MG63 (cell line): ENCODE measurements at places on chromosomes 11 and 22.

- no peak for DNase-seq
Observed at GRCh38 chr11:126739499-126740145, 260.9 kb downstream of the KIRREL3 start.

GRCh38 chr11:74057249-74058151, 48.6 kb upstream of the UCP3 start:
- no peak for DNase-seq

- peak; percentile 75 for DNase-seq
Observed at GRCh38 chr22:46297151-46297812, 612 bp downstream of the GTSE1 start.

GRCh38 chr11:68958211-68958610, 22.6 kb downstream of the MRGPRD start:
- no peak for DNase-seq

DNA sequence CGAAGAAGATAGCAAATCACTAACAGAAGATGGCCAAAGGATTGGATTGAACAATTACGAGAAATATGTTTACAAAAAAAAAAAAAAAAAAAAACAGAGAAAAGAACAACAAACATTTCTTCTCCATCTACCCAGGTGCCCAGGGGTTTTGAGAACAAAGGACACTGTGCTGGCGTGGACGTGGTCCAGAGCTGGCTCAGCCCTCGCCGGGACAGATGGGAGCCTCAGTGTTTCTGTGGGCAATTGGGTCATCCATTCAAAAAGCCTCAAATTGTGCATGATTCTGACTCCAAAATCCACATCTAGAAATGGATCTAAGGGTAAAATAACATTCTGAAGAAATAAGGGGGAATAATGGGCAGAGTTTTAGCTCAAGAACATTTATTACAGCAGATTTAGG, 63.1 kb downstream of the DHCR7 start:
- DNase-seq = no peak

DNA sequence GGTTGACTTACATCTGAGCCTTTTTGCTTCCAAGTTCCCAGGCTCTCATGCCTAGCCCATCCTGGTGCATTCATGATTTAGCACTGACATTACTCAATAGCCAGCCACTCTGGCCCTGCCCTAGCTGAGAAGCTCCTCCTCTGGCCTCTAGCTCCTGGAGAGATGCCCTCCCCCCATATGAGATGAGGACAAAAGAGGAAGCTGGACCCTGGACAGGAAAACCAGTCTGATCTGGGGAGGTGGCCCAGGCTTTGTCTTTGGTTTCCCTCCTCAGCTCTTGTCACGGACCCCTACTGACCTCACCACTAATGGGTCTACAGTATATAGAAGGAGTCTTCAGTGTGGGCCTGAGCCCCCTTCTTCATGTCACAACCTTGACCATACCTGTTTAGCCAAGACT, 3.0 kb downstream of the RHOG start:
- no peak for DNase-seq

- DNase-seq = no peak
Observed at GRCh38 chr11:76629116-76629852, 41.3 kb downstream of the LRRC32 start.

GRCh38 chr22:46073683-46074504, 76.4 kb upstream of the PPARA start:
- DNase-seq = no peak

GRCh38 chr11:80432057-80432456, 991.2 kb upstream of the TENM4 start:
- no peak for DNase-seq

DNA sequence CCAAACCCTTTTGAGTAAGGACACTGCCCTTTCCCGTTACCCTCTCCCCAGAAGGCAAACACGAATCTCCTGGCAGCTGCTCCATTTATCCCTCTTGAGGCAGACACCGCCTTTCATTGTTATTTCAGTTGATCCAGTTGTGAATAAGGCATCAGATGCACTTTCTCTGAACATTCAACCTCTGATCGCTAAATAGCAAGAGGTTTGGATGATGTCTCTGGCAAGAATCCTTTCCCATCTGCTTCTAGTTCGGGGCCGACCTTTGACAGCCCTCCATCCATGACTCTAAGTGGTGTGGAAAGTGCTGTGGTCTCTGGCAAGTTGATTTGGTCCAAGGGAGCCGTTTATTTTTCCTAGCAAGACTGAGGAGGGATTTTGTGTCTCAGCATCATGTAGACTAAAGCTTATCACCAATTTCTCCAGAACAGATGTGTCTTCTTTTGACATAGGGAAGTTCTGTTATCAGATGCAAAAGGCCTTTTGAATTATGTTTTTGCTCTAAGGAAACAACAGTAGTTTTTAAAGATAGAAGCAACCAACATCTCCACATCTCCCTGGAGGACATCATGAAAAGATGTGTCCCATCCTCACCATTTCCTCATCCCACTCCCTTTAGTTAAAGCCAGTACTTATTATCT, 123.6 kb downstream of the CCDC34 start:
- no peak for DNase-seq

GRCh38 chr22:44605486-44605885, 96.5 kb upstream of the PRR5 start:
- DNase-seq = no peak

- no peak for DNase-seq
Observed at GRCh38 chr11:109680127-109680526, 258.1 kb downstream of the C11orf87 start.

DNA sequence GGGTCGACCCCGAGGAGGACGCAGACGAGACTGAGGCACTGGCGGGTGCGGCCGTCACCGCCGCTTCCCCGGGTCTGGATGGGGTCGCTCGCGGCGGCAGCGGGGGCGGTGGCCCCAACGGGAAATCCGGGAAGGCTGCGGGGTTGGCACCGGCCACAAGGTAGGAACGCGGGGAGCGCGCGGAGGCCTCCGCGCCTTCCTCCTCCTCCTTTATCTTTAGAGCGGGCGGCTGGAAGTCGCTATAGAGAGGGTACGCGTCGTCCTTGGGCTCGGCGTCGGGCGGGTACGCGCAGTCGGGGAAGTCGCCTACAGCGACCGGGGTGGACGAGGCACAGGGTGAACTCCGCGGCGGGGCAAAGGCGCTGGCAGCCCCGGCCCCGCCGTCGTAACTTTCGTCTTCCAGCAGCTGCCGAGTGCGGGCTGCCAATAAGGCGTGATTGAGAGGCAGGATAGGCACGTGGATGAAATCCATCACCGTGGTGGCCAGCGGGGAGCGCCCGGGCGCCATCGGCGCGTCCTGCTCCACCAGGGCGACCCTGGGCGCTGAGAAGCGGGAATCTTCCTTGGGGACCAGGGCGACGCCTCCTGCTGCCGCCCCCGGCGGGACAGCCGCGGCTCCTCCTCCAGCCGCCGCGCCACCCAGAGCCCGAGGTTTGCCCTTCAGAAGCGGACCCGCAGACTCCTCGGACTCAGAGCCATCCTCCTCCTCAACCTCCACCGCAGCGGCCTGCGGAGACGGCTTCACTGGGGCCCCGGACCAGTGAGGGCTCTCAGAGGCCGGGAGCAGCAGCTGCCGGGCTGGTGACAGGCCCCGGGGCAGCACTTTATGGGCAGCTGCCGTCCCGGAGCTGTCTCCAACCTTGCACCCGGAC, 1.7 kb downstream of the PGR start:
- peak; percentile 13 for DNase-seq

DNA sequence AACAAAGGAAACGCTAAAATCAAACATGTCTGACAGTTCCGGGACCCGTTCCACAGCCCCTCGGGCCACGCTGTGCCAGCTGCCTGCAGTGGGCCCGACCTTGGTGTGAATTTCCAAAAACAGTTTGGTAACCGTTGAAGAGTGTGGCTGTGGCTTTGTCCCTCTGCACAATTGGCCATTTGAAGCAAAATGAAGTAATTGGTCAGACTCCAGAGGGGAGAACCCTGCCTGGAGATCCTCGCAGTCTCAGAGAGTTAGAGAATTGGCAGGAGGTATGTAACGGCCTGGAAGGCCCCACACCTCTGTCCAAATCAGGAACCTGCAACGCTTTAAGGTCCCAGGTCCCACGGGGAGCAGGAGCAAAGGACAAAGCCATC, 26.3 kb downstream of the TRMU start:
- no peak for DNase-seq

GRCh38 chr22:38272373-38273134, at the start of gene TMEM184B:
TSS of gene TMEM184B (minus strand) at chr22:38273010. CDS start at chr22:38247961, 25,049 bp downstream.
- DNase-seq = peak; percentile 70

GRCh38 chr11:133811850-133812685, 33.2 kb downstream of the SPATA19 start:
- DNase-seq = no peak

DNA sequence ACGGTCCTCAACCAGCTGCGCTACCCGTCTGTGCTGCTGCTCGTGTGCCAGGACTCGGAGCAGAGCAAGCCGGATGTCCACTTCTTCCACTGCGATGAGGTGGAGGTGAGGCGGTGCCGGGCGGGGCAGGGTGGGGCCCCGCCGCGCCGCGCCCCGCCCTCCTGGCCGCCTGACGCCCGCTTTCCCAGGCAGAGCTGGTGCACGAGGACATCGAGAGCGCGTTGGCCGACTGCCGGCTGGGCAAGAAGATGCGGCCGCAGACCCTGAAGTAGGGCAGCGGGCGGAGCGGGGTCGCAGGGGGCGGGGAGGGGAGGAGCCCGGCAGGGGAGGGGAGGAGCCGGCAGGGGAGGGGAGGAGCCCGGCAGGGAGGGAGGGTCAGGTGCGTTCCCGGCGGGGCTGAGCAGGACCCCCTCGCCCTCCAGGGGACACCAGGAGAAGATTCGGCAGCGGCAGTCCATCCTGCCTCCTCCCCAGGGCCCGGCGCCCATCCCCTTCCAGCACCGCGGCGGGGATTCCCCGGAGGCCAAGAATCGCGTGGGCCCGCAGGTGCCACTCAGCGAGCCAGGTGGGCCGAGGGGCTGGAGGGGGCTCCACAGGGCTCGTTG, 14.7 kb downstream of the EPS8L2 start:
- DNase-seq = no peak

- DNase-seq = peak; percentile 58
Observed at GRCh38 chr22:19629720-19630419, 84.4 kb upstream of the SEPTIN5 start.

DNA sequence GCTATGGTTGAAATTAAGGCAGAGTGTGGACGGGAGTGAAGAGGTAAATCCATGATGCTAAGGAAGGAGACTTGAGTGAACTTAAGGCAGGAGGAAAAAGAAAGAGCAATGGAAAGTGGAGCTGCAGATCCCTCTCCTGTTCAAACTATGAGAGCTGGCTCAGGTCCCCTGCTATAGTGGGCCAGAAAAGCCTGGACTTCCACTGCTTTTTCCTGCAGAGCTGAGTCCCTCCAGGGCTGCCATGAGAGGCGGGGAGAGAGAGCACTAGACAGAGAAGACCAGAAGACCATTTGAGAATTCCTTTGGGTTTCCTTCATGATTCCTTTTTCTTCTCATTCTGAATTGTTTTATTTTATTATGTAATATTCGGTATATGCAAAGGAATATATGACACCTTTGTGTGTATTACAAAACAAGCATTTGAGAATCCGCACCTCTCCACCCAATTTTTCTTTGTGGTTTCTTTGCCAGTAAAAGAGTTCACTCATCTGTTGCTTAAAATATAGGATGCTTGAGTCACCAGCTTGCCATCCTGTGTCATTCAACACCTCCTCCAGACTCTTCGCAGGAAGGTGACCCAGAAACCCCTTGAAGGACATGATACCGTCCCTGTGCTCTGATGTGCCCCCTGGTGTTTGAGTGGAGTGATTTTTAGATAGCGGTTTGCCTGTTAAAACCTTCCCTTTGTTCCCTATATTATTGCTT, 24.4 kb downstream of the SREBF2 start:
- peak; percentile 29 for DNase-seq

DNA sequence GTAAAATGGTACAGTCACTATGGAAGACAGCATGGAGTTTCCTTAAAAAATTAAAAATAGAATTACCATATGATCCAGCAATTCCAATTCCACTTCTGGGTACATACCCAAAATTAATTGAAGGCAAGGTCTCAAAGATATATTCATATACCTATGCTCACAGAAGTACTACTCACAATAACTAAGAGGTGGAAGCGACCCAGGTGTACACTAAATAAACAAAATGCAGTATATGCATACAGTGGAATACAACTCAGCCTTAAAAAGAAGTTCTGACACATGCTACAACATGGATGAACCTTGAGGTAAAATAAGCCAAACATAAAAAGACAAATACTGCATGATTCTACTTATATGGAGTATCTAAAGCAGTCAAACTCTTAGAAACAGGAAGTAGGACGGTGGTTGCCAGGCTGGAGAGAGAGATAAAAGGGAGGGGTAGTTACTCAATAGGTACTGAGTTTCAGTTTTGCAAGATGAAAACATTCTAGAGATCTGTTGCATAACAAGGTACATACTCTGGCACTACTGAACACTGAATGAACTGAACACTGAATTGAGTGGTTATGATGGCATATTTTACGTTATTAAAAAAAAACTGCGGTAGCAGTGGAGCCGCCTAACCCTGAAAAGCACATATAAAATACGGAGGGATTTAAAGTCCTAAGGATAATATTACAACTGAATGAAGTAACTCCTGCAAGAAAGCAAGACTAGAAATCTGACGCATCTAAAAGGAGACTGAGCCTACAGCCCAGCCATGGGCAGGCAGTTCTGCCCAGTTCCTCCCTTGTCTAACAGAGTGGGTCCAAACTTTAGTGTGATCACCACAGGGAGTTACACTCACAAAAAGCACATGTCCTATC, 12.8 kb downstream of the DGCR2 start:
- DNase-seq = peak; percentile 30

- no peak for DNase-seq
Observed at GRCh38 chr11:17561111-17561415, 14.0 kb downstream of the OTOG start.

DNA sequence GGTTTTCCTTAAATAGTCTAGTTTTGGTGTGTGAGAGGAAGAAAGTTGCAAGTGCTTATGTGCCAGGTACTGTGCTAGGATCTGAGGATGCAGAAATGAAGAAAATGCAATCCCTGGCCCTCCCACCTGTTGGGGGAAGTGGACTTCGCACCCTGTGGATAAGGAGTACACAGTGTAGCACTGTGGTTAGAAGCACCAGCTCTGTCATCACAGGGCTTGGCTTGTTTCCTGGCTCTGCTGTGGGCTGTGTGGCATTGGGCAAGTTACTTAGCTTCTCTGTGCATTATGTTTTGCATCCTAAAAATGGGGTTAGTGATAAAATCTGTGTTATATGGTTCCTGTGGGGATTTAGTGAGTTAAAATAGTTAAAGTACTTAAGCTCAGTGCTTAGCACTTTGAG, 68.2 kb downstream of the ENDOD1 start:
- DNase-seq = no peak

DNA sequence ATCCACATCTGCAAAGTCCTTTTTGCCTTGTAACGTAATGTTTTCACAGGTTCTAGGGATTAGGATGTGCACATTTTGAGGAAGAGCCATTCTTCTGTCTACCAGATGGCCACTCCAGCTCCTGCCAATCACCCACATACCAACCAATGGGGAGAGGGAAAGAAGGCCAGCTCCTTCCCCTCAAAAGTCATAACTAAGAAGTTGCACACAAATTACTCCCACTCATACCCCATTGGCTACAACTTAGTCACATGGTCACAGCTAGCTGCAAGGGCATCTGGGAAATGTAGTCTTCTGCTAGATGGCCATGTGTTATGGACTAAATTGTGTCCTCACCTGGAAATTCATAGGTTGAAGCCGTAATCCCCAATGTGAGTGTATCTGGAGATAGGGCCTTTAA, 15.4 kb upstream of the MYOD1 start:
- DNase-seq = no peak
